ENCODE measurements at places on chromosomes 7 and 10. TPM values are rescaled to one million over a fixed set of nuclear protein-coding genes. Genes with fewer than 3 reads are reported as not detected.

Gene GFRA1
- 12.0 TPM for polyA plus RNA-seq

Gene IDI2
- polyA plus RNA-seq, result not detected

Gene GRM8
- polyA plus RNA-seq, result 12.4 TPM

Gene HOXA10
- not detected for polyA plus RNA-seq

Gene GIMAP7
- 0.25 TPM for polyA plus RNA-seq

Gene GARS1
- polyA plus RNA-seq, result 167 TPM

Gene GPR26
- 0.67 TPM for polyA plus RNA-seq

Gene HMX2
- polyA plus RNA-seq, result not detected

Gene SAP25
- polyA plus RNA-seq, result not detected

Gene PLEKHS1
- not detected for polyA plus RNA-seq

Gene EEPD1
- 21.1 TPM for polyA plus RNA-seq

Gene FGFR2
- 53.3 TPM for polyA plus RNA-seq

Gene OPN4
- polyA plus RNA-seq, result not detected
